Kidney (tissue), 22 donors: ENCODE measurements at places on chromosomes 5 and 9.

- no peak for DNase-seq
Observed at GRCh38 chr5:102792705-102793104, 37.6 kb downstream of the PAM start.

DNA sequence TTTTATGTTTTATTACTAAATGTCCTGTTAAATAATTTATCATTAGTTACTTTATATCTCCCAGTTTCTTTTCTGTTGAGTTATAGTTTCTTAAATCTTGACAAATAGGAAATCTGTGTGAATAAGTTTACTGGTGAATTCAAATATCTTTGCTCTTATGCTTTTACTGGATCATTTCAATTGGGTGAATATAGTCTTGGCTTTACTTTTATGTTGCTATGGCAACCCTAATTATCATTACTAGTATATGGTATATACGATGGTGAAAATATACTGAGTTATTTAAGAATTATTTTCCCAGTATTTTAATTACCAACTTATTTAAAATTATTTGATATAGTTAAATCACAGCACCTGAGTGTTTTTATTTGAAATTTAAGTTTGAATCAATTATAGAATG is 363.0 kb downstream of the CDH10 start:
- DNase-seq, result no peak

GRCh38 chr5:176144508-176144907 is 93.7 kb upstream of the SIMC1 start:
- DNase-seq, result no peak

GRCh38 chr9:89225587-89225986 is 47.0 kb upstream of the SHC3 start:
- DNase-seq, result no peak

DNA sequence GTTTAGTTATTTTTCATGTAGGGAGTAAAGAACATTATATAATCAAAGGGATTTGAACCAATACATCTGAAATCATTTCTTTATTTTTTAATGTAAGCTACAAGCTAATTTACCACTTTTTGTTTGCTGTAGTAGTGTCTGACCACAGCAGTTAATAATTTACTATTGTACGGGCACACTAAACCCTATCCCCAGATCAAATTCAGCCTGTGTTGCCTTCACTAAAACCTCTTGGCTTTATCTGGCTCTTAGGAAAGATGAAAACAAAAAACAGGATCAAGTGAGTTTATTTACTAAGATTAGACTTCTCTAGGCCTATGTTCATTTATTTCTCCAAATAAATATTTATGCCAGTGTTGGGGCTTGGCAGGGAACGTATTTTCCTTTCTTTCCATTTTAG is 384.1 kb downstream of the EBF1 start:
- DNase-seq, result no peak

GRCh38 chr9:14271093-14271673 is 42.8 kb downstream of the NFIB start:
- DNase-seq, result peak; percentile 67

DNA sequence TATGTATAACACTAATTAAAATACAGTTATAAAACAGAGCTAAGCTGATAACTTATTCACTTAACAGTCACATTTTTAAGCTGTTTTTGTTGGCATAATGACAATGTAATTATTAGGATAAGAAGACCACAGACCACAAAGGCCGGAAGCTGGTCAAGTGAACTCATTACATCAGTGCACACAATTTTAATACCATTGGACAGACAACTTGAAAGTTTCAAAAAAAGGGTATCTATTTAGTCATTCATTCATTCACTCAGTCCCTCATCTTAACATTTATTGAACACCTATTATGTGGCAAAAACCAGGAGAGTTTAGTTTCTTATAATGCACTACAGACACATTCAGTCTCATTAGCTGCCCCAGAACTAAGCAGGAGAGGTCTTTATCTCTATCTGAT is 11.6 kb downstream of the ERP44 start:
- DNase-seq, result no peak

GRCh38 chr5:94524841-94525697 is 93.3 kb downstream of the KIAA0825 start:
- DNase-seq, result no peak

GRCh38 chr5:80837679-80838078 is 122.5 kb upstream of the RASGRF2 start:
- no peak for DNase-seq

- DNase-seq, result no peak
Observed at GRCh38 chr9:1929134-1929533, 86.0 kb upstream of the SMARCA2 start.

DNA sequence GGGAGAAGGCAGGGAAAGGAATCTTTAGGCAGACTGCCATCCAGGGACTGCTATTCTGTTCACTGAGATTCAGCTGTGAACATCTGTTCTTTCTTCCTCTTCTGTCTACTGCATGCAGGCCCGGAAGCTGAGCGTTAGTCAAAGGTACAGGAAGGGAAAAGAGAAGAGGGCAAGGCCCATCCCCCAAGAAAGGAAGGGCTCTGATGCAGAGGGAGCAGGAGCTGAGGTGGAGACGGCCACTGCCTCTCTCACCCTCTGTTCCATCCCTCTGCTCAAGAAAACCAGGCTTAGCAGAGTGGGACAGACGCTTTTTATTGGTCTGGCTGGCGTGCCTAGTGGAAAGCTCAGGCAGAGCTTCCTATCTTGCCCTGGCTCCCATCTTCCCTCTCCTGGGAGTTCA is 57.6 kb downstream of the PFDN1 start:
- DNase-seq, result no peak

DNA sequence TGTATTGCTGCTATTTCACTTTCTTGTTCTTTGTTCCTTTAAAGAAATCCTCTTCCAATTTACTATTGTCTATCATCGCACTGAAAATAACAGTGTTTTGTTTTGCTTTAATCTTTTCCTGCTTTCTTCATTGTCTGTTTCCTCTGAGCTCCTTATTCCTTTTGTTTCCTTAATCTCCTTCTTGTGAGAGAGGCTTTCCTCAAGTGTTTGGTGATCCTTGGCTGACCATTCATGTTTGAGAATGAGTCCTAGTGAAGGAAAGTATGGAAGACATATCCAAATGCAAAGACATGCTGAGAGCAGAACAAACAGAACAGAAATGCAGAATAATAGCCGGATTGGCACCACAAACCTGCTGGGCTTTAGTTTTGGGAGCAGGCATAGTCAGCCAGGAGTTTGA is 42.0 kb upstream of the ENTREP1 start:
- no peak for DNase-seq

DNA sequence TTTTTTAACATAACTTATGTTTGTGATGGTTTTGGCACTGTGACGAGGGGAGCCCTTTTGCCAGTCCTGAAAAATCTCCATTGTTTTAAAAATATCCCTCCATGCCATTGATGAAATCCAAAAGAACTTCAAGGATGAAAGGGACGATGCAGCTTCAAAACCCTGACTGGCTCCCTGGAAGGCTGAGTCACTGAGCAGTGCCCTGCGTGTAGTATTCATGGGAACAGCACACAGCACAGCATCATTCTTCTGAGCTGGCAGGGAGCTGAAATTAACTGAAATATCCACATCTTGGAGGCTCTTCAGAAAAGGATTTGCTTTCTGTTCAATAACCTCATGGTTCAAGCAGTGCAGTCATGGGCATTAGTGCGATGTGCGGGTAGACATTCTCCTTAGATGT is 29.7 kb downstream of the PDE4D start:
- DNase-seq, result no peak

- DNase-seq, result no peak
Observed at GRCh38 chr5:126023994-126024441, 399.2 kb upstream of the GRAMD2B start.

- no peak for DNase-seq
Observed at GRCh38 chr5:78649861-78650496, 1.4 kb upstream of the LHFPL2 start.

- DNase-seq, result no peak
Observed at GRCh38 chr5:72238712-72239445, 81.2 kb downstream of the MRPS27 start.

GRCh38 chr5:130183115-130183514 is 278.9 kb downstream of the CHSY3 start:
- DNase-seq, result no peak

GRCh38 chr5:133878236-133878555 is 90.2 kb downstream of the C5orf15 start:
- no peak for DNase-seq

- no peak for DNase-seq
Observed at GRCh38 chr9:91178281-91179236, 183.2 kb downstream of the AUH start.

DNA sequence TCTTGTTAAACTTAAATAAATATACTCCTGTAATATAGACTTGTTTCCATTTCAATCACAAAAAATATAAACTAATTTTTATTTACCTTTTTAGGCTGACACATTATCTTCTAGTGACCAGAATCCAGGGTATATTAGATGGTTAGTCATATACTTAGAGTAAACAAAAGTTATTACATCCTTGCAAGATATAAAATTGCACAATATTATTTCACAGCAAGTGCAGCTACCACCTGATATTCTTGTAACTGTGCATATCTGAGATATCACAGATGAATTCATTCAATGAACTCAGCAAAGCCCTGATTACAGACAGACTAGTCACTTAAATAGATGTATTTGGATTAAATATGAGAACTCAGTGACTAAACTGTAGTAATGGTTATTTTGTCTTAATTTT is 25.6 kb upstream of the ARRDC3 start:
- no peak for DNase-seq

DNA sequence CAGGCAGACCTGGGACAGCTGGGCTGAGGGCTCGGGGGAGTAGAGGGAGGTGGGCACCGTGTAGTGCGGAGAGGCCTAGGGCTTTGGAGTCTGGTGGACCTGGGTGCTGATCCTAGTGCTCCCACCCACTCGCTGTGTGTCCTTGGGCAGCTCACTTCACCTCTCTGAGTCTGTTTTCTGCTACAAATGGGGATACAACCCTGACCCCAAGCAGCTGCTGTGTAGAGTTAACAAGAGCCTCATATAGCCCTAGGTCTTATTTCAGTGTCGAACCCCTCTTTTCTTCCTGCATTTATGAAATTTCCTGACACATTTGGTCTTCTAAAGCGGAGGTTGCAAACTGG is 16.4 kb downstream of the ERGIC1 start:
- DNase-seq, result no peak

GRCh38 chr5:50292735-50293394 is 148.2 kb downstream of the EMB start:
- no peak for DNase-seq

- no peak for DNase-seq
Observed at GRCh38 chr9:4964540-4964939, 20.5 kb upstream of the JAK2 start.

DNA sequence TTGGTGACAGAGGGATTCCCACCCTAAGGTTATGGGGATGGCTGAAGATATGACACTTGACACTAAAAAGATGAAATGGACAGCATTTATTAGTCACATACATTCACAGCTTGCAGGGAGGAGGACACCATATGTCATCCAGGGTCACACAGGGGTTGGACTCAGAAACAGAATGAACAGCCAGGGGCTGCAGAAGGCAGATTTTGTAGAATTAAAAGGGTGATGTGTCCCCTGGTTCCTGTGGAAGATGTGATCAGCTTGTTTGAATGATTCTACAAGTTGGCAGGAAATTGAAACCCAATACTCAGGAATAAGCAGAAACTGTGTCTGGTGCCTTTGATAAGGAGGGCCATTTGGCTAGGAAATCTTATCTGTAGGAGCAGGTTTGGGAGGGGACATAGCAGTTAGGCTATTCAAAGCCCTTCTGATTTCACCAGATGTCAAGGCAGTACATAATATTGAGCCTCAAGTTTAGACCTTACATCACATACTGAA is 102.3 kb upstream of the GRIN3A start:
- DNase-seq, result no peak

DNA sequence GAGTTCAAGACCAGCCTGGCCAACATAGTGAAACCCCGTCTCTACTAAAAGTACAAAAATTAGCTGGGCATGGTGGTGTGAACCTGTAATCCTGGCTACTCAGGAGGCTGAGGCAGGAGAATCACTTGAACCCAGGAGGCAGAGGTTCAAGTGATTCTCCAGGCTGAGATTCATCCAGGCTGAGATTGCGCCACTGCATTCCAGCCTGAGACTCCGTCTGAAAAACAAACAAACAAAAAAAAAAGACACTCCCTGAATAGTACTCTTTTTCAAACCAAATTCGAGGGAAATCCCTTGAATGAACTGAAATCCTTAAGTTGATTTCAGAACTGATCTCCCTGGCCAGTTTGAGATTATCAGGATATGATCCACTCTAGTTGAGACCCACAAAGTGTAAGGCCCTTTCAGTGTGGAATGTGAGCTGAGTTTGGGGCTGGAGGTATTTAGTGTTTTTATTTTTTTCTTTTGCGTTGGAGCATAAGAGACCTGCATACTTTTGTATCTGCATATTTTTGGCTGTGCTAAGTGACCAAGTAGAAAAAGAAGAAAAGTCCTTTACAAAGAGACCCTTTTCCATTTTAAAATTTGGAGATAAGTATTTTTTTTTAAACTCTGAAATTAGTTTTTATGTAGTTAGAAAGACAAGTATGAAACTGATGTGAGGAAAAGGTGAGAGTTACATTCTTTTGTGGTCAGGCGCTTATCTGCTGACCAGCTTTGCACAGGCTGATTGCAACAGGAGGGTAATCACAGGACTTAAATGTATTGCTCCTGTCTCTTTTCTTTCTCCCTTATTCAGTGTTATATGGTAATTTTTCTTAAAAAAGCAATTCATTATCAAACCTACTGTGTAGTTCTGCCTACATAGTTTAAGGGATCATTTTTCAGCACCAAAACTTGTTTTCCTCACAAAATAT is 42.9 kb downstream of the TMEFF1 start:
- no peak for DNase-seq

DNA sequence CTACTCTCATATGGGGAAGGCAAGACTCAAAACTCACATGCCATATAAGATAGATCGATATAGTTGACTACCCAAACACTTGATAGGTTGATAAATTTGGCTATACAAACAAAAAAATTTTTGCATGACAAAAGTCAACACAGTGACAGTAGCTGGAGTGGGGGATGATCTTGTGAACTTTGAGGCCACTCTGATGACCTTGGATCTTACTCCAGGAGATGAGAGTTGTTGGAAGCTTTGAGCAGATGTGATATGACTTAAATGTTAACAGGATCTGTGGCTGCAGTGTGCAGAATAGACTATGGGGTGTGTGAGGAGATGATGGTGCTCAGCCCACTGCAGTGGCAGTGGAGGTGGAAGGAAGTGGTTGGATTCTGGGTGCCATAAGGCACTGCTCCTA is 101.4 kb downstream of the ZFAND5 start:
- DNase-seq, result no peak
